ENCODE measurements at places on chromosomes 7 and 10.
A peak's percentile ranks its signal among the peaks of the same experiment; 100 is the strongest.

GRCh38 chr7:91784469-91784868 is 96.0 kb downstream of the MTERF1 start:
- peak; percentile 73 for DNase-seq

- DNase-seq, result peak; percentile 37
Observed at GRCh38 chr7:74544706-74545469, 91.2 kb downstream of the GTF2IRD1 start.

DNA sequence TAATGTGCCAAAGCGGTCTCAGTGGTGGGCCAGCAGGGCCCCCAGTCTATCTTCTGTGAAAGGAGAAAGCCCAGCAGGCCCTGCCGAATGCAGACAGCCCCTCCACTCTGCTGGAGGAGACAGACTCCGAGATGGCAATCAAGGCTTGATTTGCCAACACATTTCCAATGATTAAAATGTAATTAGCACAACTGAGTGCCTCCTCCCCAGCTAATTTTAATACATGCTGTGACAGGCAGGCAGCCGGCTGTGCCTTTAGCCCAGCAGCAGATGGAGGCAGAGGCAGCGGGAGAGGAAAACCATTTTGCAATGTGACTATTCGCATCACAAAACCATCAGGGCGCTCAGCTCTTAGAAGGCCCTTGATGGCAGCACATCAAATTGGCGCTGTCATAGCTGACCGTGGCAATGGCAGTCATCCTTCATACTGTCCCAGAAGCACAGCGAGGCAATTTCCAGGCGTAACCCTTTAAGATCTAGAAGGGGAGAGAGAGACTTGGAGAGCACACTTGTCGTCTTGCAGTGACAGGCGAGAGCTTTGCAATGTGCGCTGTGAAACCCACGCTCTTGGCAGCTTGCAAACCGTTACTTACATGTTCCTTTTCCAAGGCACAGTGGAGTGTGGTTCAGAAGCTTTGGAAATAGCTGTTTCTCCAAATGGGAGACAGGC is 714.8 kb upstream of the GALNT17 start:
- no peak for DNase-seq

GRCh38 chr7:109259151-109259550 is 689.5 kb downstream of the DNAJB9 start:
- DNase-seq, result no peak

DNA sequence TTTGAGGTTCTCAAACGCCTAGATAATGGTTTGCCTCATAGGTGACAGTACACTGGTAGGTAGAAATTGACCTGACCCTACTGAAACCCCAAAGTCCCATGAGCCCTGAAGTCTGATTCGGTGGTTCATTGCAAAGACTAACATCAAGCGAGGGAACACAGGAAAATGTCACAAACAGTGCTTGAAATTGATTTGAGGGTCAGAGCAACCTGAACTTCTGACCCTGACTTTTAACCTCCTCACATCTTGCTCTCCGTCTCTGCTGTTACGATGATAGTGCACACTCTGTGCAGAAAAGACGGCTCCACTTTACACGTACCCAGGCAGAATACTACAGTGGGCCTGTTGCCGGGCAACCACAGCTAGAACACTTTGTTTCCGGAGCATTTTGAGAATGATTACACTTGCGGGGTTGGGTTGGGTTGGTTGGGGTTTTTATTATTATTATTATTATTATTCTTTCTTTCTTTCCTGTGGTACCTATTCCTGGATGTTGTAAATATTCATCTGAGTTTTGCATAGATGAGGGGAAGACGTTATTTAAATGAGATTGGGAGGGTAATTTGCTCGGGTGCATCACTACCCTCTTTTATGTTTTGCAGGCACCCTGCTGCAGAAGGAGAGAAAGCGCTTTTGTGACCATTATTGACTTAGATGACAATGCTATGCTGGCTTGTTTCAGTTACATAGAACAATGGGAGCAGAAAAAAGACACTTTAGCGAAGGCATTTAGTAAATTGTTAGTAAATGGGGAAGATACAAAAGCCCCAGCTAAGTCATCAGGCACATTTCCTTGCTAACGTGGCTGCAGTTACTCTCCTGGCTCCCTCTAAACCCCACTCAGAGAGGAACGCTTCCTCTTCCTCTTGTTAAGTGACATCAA is 438.1 kb upstream of the NRP1 start:
- no peak for DNase-seq

Measured in fibroblast of skin of right quadriceps (primary cell).